ENCODE measurements at places on chromosomes 16 and 17. TPM values are rescaled to one million over a fixed set of nuclear protein-coding genes. Genes with fewer than 3 reads are reported as not detected.
A peak's percentile ranks its signal among the peaks of the same experiment; 100 is the strongest.

DNA sequence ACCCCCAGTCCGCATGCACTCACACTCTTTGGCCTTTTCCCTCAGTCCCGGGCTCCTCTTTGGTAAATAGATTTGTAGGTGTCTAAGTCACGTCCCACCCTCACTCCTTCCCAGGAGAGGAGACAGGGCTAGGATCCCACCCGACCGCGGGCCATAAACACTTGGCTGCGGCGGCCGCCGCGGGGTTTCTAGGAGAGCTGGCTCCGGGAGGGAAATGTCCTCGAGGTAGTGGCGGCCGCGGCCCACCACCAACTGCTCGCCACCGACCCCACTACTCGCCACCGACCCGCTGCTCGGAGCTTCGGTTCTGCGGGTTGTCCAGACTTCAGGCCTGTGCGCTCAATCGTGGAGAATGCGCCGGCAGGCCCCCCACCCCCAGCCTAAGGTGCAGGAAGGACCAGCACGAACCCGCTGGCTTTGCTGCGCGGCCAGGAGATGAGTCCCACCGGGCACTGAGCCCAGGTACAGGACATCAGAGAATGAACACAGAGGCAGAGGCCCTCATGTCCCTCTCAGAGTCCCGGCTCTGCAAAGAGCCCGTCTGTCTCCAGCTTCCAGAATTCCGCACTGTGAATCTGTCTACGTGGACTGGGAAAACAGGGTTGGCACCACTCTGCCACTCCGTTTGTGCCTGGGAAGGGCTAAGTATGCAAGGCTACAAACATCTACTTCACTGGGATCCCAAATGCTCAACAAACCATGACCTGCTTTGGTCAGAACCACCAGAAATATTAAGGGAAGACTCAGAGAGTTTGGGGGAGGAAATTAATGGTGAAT is 2.5 kb downstream of the PRAC2 start:
- no peak for DNase-seq

GRCh38 chr17:869567-870525 is 87.7 kb downstream of the MRM3 start:
- no peak for DNase-seq

DNA sequence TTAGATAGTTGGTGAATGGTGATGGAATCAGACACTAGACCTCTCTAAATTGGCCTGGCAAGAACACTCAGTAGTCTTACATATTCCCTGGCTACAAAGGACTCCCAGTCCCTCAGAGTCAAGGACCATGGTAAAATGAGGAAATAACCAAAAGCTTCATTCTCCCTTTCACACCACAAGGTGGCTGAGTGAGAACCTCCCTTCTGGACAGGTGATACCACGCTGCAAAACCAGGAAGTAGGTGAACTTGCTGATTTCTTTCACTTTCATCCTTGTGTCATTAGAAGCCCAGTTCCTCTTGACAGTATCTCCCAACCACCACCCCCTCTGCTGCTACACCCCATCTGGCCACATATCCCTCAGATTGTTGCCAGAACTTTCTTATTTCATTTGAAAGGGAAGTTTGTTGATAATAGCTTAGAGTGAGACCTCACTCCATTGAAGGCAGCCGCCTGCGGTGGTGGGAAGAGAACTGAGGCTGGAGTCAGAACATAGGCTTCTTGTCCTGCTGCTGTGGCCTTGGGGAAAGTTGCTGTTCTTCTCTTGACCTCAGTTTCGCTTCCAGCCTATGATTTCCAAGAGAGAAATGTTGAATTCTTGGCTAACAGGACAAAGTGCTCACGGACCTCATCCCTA is 290.6 kb upstream of the CCL2 start:
- DNase-seq, result no peak

DNA sequence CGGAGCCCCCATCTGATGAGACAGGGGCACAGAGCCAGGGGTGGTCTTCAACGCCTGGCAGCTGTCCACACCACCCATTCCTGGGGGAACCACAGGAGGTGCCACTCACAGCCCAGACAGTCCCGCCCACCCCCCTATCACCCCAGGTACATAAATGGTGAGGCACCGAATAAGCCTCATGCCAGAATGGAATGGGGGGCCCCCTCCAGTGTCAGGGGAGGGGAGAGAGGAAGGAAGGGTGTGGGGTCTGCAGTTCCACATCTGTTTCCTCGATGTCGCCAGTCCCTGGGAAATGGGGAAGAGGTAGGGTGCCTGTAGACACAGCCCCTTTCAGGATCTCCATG is 1.7 kb downstream of the TMC6 start:
- DNase-seq, result no peak

GRCh38 chr16:610513-611381 is 20.0 kb upstream of the WFIKKN1 start:
- DNase-seq, result no peak

DNA sequence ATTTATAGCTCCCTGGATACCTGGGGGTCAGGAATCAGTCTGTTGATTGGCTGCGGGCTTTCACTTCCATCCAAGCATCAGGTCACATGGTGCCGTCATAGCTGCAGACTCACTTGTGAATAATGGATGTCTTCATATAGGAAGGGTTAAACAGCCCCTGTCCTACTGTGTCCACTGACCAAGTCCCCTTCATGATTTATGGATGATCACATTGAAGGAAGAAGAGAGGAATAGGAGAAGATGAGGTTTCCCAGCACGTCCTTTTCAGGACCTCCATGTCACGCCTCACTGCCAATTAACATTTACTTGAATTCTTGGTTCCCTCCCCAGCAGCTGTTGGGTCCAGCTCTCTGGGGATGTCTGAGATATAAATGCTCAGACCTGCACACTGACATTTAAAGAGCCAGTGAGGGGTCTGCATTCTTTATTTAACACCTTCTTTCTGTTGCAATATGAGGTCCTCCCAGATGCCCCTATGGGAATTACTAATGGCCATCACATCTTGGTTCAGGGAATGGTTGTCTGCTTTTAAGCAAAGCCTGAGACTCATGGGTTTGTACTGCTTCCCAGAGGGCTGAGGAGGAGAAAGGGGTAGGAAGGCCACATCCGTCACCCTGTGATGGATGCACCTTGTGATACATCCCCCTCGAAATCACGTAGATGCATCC is 230.6 kb upstream of the HSBP1 start:
- no peak for DNase-seq

GRCh38 chr17:59511726-59512125 is 53.7 kb upstream of the DHX40 start:
- no peak for DNase-seq

- DNase-seq, result peak; percentile 91
Observed at GRCh38 chr17:41811549-41812380, at the start of gene P3H4. Gene P3H4 (minus strand): TSS chr17:41811949. CDS start chr17:41811915, 34 bp downstream.

DNA sequence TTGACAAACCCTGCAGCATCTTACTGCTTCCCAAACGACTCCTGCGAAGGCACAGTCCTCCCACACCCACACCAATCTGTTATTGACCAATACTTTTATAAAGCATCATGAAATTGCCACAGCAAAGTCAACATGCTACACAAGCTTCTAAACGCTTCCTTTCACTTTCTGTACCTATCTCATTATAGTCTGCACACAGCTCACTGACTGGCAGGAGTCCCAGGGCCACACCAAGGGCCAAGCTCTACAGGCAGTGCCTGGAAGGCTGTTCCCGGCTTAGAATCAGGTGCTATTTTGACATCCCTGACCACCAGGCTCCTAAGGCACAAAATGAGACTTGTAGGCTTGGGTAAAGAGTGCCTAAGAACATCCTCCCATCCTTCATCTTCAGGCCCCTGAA is 39.5 kb downstream of the USP7 start:
- DNase-seq, result no peak

DNA sequence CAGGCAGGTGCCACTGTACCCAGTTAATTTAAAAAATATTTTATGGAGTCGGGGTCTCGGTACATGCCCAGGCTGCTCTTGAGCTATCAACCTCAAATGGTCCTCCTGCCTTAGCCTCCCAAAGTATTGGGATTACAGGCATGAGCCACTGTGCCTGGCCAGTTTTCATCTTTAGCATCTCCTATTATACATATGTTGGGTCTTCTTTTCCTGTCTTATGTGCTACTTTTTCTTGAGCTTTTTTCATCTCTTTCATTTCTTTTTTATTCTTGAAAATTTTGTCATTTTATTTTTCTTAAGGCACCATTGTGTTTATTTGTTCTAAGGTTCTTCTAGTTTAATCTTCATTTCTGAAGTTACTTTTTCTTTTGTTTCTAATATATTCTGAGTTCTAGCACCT is 20.7 kb downstream of the BANP start:
- DNase-seq, result no peak

DNA sequence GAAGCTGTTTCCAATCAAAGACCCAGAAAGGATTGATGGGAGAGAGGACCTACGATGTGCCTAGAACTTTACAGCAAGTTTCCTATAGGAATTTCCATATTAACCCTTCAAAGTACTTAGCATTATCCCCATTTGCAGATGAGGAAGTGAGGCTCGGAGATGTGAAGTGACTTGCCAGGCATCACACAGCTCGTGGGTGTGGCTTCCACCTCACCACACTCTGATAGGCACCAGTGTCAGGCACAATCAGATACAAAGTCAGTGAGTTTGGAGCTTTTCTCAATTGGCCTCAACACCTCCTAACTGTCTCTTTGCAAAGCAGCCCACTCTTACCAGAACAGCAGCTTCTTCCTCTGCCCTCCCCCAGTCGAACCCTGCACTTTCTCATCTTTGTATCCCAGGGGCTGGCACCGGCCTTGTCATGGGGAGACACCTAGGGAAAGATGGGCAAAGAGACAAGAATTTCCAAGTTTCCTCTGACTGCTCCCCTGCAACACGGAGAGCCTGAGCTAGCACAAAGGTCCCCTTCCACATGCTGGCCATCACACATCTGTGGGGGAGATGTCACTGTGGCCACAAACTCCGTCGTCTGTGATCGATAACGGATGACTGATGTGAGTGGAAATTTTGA is 37.4 kb upstream of the CCL1 start:
- no peak for DNase-seq

DNA sequence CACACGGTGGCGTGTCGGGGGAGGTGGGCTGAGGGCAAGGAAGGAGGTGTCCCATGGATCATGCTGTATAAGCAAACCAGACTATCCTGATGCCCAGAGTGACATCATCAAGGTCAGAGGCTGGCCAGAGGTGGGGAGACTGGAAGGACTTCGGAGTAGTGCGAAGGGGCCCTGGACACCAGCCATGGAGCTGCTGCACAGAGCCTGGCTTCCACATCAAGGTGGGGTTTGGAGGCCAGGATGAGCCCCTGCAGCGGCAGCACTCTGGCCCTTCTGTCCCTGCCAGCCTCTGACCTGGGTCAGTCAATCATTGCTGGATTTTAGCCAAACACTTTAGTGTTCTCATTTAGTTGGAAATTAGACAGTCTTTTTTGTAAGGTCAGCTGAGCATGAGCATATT is 34.8 kb downstream of the MED13 start:
- DNase-seq, result no peak

GRCh38 chr17:47850692-47851573 is at the start of gene SP6:
Gene SP6 (minus strand): TSS chr17:47851163. CDS start chr17:47848429, 2,734 bp downstream.
- DNase-seq, result no peak

DNA sequence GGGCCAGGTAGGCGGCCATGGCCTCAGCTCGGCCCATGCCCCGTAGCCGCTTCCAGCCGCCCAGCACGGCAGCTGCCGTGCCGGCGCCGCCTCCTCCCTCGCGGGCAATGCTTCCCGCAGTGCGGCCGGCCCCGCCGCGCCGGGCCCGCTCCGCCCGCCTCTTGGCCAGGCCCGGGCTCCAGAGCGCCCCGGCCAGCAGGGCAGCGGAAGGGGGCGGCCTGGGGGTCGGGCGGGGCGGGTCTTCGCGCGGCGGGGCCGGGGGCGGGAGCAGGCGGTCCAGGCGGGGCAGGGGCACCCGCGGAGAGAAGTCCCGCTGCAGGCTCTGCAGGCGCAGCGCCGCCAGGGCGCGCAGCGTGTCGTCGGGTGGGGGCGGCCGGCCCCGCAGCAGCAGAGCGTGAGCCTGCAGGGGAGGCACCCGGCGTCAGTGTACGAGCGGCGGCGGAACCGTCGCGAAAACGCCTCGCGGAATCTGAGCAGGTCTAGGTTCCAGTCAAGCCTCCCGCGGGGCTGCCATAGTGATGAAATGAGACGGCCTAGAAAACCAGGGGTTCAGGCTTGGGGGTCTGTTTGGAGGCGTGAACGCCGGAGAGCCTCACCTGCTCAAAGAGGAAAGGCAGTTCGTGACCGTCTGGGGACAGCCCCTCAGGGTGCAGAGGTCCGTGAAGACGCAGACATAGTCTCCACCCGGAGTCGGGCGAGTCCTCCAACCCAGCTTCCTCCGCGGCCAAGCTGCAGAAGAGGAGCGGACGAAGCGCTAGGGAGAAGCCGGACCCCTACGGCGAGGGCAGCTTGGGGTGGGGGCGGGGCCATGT is 6.6 kb downstream of the PLEKHH3 start:
- DNase-seq, result no peak

GRCh38 chr16:81307770-81308169 is 7.0 kb upstream of the GAN start:
- no peak for DNase-seq

The DPEP2 gene
- 2.5 TPM for polyA plus RNA-seq

The USP6 gene
- polyA plus RNA-seq, result 19.6 TPM

The MAF gene
- 26.1 TPM for polyA plus RNA-seq

The SERPINF2 gene
- 1.3 TPM for polyA plus RNA-seq

The TSC2 gene
- 104 TPM for polyA plus RNA-seq

The TBC1D3C gene
- 1.9 TPM for polyA plus RNA-seq

The PARD6A gene
- polyA plus RNA-seq, result 0.76 TPM

The ELMO3 gene
- polyA plus RNA-seq, result 0.86 TPM

The ZNF23 gene
- 9.3 TPM for polyA plus RNA-seq

The MRPL58 gene
- 21.2 TPM for polyA plus RNA-seq

The CD68 gene
- polyA plus RNA-seq, result 25.8 TPM

Data from muscle of back (tissue), 13 donors.